ENCODE measurements at places on chromosomes 11 and 22. TPM values are rescaled to one million over a fixed set of nuclear protein-coding genes. Genes with fewer than 3 reads are reported as not detected.

Gene OR8D2
- total RNA-seq = not detected

Gene WBP2NL
- 14.4 TPM for total RNA-seq

Gene OR8B4
- total RNA-seq = not detected

Gene ABCG4
- 4.1 TPM for total RNA-seq

Gene SLC25A18
- 5.0 TPM for total RNA-seq

Gene ZP1
- total RNA-seq = not detected

Gene NPTXR
- 24.4 TPM for total RNA-seq

Gene DSCAML1
- total RNA-seq = 30.7 TPM

Gene OR52D1
- not detected for total RNA-seq

Measured in parietal lobe (tissue), 2 donors.